ENCODE measurements at places on chromosomes 13 and 19.

- DNase-seq: no peak
These were observed 144.2 kb upstream of the ZNF507 start for GRCh38 chr19:32201211-32201610.

- no peak for DNase-seq
These were observed 112.1 kb downstream of the LACC1 start for GRCh38 chr13:43991773-43992201.

- DNase-seq: no peak
These were observed 17.8 kb upstream of the LATS2 start for GRCh38 chr13:21079221-21079620.

- DNase-seq: no peak
These were observed 5.1 kb upstream of the MZF1 start for GRCh38 chr19:58578012-58578925.

DNA sequence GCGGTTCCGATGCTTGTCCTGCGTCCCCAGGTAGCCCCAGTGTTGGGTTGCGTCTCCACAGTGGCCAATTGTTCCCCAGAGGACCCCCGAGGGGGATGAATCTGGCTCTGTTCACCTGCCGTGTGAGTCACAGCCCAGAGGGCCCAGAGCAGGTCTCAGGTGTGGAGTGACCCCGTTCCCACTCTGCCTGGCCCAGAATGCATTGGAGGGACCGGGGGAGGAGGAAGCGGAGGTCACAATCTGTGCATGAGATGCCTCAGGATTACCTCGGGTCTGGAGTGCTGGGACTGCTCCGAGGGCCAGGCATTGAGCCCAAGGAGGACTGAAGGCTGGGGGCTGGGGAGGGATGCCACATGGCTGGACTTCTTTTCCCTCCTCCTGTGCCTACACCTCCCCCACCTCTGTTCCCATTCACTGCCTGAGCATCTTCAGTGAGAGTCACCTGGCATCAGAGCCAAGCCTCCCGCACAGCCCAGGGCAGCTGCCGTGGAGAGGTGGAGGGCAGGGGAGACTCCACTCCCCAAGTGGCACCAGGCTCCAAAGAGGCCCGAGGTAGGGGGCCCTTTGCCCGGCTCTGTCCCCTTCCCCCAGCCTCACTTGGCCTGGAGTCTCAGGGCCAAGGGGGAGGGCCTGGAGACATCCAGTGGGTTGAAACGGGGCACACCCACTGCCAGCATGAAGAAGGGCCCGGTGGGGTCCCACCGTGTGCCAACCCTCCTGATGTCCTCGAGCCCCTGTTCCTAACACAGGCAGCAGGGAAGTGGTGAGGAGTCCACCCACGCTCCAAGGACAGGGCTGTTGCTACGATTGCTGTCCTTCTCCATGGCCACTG lies 81.1 kb downstream of the CHST8 start:
- no peak for DNase-seq

GRCh38 chr13:93338906-93339305 lies 112.3 kb downstream of the GPC6 start:
- no peak for DNase-seq

DNA sequence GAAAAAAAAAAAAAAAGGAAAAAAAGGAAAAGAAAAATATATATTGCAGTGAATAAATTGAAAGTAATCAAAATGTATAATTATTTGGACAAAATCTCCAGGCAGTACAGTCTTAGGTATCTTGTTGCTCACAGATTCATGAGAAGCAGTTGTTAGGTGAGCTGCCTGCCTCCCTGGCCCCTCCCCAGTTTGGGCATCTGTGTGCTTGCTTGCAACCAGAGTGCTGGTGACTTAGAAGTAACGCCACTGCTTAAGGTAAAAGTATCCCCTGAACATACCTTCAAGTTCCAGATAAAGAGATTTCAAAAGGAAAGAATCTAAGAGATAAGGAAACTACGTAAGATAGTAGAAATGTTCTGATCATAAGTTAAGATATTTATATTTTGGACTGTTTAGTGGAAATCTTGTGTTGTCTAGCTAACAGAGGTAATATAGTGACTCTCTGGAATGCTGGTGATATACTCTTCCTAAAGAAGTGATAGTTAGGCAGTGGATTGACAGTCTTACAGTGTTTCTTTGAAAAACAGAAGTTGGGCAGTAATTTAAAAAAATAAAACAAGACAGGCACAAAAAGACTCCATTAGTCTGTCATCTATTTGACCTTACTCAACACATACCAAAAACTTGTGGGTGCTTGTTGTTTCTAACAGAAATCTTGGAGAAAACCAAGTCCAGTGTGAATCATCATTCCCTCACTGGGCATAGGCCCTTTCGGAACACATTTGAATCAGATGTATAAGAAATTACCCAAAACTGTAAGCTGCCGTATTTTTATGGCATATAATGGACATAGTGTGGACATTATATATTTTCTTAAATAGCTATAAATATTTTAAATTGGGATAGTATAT lies 38.3 kb upstream of the KCTD4 start:
- no peak for DNase-seq

GRCh38 chr13:90197722-90198121 lies 1149.8 kb upstream of the MIR17HG start:
- no peak for DNase-seq

- no peak for DNase-seq
These were observed 25.3 kb downstream of the UQCRFS1 start for GRCh38 chr19:29187676-29188075.

GRCh38 chr19:11710313-11710712 lies 28.4 kb downstream of the ZNF823 start:
- DNase-seq: no peak

GRCh38 chr13:90414691-90415596 lies 932.5 kb upstream of the MIR17HG start:
- no peak for DNase-seq

DNA sequence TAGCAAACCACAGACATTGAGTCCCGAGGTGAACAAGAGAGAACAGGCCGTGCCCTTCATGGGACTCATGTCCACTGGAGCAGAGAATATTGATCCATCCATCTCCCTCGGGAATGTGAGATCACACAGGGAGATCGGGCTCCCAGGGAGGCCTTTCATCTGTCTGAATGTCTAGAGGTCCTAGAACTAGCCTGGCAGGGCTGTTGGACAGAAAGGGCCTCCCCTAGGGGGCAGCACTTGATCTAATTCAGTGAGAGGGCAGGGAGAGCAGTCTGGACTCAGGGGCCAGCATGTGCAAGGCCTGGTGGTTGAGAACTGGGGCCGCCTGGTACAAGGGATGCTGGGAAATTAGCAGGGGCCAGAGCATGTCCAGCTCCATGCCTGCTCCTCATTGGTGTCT lies 4.3 kb downstream of the RUVBL2 start:
- peak; percentile 90 for DNase-seq

- no peak for DNase-seq
These were observed 334.2 kb downstream of the DNAJC15 start for GRCh38 chr13:43357564-43357963.

DNA sequence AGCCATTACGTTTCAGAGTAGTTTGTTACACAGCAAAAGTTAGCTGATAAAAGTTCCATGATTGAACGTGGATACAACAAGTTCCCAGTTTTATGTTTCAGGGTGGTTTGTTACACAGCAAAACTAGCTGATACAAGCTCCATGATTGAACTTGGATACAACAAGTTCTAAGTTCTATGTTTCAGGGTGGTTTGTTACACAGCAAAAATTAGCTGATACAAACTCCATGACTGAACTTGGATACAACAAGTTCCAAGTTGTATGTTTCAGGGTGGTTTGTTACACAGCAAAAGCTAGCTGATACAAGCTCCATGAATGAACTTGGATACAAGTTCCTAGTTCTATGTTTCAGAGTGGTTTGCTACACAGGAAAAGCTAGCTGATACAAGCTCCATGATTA lies 47.6 kb downstream of the INSR start:
- DNase-seq: no peak

DNA sequence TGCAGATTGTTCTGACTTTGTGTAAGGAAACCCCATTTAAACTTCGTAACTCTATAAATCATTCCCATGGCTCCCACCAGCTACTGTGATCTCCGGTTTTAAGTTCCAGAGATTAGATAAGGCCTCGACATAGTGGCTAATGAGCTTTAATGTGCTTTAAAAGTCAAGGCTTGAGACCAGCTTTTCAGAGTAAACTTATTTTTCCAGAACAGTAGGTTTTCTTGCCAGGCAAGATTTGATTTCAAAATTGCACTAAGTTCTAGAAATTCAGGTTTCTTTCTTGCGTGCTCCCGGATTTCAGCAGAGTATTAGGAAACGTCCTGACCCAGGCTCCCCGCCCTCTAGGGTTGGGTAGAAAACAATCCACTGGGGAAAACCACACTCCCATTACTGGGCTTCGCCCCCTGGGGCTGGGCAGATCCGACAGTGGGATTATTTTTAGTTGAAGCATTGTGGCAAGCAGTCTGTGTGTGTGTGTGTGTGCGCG lies 43.3 kb downstream of the CRYL1 start:
- peak; percentile 82 for DNase-seq

- DNase-seq: no peak
These were observed 5.8 kb upstream of the PROZ start for GRCh38 chr13:113152691-113152983.

DNA sequence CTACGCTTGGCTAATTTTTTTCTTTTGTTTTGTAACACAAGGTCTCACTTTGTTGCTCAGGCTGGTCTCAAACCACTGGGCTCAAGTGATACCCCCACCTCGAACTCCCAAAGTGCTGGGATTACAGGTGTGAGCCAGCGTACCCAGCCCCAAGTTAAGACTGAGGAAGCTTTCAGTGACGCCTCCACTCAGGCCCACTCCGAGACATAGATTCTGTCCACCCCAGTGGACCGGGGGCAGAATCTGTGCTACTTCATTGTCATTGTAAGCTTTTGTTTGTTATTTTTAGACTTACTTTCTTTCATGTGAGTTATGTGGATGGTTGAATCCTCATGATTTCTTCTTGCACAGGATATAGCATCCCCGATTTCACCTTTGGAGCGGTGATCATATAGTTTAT lies 156.9 kb upstream of the TSHZ3 start:
- DNase-seq: no peak

DNA sequence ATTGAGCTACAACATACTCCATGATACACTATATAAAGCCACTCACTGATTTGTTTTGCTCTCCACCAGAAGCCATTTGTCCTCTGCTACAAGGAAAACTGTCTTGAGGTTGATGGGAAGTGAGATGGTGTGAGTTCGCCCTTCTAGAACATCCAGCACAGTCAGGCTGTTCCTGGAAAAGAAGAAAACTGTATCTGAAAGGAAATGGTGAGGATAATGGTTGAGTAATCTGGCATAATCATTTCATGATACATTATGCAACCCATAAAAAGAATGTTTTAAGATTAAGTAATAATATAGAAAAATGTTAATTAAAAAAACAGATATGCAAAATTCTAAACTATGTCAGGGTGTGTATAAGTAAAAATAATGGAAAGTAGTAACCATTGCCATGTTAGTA lies 233.9 kb downstream of the RGCC start:
- DNase-seq: no peak

- peak; percentile 91 for DNase-seq
These were observed 90.2 kb downstream of the KCTD12 start for GRCh38 chr13:76795701-76796695.

- no peak for DNase-seq
These were observed 3.9 kb downstream of the CIC start for GRCh38 chr19:42272989-42273406.

DNA sequence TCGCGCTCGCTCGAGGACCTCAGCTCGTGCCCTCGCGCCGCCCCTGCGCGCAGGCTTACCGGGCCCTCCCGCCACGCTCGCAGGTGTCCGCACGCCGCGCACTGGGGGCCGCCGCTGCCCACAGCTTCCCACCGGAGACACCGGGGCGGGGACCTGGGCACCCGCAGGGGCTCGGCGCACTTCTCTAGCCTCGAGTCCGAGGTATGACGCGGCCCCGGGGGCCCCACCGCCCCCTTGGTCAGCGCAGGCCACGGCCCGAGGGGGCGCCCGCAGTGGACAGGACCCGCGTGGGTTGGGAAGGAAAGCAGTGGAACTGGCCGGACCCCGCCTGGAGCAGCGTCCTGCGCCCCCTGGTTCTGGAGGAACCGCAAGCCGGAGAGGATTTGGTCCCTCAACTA lies 2.1 kb upstream of the GRWD1 start:
- no peak for DNase-seq

GRCh38 chr19:861756-862580 lies 2.5 kb downstream of the CFD start:
- DNase-seq: peak; percentile 93

- peak; percentile 64 for DNase-seq
These were observed 613 bp downstream of the ATP13A1 start for GRCh38 chr19:19662871-19663255.

GRCh38 chr13:104008541-104009435 lies 942.6 kb upstream of the SLC10A2 start:
- no peak for DNase-seq

- DNase-seq: no peak
These were observed 333.2 kb upstream of the ZNF507 start for GRCh38 chr19:32012206-32012605.

GRCh38 chr19:16134510-16134909 lies 9.0 kb upstream of the HSH2D start:
- DNase-seq: no peak

- DNase-seq: no peak
These were observed 261.4 kb upstream of the RXFP2 start for GRCh38 chr13:31477961-31478360.

DNA sequence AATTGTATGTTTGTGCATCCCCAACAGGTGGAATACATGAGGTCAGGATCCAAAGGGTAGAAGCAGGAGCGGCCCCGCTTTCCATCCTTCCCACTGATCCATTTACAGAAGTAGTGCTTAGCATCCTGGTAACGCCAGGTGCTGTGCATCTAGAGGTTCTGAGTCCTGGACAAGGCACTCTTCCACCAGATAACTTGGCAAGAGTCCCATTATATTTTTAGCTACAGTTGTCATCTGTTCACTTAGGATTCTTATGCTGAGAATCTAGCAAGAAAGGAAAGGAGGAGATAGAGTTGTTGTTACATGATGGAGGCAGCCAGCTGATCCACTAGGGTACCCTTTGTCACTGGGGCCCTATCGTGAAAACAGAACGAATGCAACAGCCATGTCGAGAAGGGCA lies 389.5 kb upstream of the ZNF507 start:
- DNase-seq: no peak

GRCh38 chr19:54105796-54106195 lies 3.1 kb downstream of the NDUFA3 start:
- no peak for DNase-seq

DNA sequence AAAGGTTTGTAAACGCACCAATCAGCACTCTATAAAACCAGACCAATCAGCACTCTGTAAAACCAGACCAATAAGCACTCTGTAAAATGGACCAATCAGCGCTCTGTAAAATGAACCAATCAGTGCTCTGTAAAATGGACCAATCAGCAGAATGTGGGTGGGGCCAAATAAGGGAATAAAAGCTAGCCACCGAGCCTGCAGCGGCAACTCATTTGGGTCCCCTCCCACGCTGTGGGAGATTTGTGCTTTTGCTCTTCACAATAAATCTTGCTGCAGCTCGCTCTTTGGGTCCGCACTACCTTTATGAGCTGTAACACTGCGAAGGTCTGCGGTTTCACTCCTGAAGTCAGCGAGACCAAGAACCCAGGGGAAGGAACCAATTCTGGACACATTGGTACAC lies 28.0 kb downstream of the ZNF175 start:
- DNase-seq: no peak

GRCh38 chr13:66312312-66313087 lies 917.6 kb downstream of the PCDH9 start:
- DNase-seq: no peak
